ENCODE measurements at places on chromosomes 2 and 18.

GRCh38 chr2:202237787-202238233 is 587 bp downstream of the SUMO1 start:
- peak; percentile 37 for DNase-seq

- DNase-seq = no peak
Measured at GRCh38 chr18:34841891-34842290, 131.8 kb downstream of the DTNA start.

- DNase-seq = peak; percentile 45
Measured at GRCh38 chr2:190088917-190089316, 26.4 kb upstream of the MSTN start.

DNA sequence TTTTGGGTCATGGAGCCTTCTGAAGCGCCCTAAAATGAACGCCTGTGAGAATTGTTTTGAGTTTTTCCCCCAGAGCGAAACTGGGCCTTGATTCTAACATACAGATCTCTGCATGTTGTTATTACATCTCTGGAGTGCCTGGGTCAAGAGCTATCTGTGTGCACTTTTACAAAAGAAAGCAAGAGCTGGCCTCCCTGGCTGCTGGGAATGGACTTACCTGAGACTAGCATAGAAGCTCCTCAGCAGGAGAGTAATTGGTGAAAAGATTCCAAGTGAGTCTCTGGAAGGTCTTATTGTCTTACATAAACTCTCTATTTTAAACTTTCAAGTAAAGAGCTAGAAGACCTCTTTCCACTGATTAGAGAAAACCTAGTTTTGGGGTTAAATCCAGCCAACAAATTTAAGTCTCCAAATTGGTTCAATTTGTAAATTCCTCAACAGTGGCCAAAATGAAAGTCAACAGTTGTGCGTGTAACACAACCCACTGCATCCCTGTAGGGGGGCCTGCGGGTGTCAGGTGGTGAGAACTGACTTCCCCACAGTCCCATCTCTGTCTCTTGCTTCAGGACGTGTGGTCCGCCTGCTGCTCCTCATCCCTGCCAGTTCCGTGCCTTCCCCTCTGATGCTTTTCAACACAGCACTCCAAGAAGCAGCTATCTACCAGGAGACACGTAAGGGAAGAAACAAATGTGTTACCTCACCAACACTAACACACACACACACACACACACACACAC is 206.1 kb downstream of the SH3BP4 start:
- no peak for DNase-seq

DNA sequence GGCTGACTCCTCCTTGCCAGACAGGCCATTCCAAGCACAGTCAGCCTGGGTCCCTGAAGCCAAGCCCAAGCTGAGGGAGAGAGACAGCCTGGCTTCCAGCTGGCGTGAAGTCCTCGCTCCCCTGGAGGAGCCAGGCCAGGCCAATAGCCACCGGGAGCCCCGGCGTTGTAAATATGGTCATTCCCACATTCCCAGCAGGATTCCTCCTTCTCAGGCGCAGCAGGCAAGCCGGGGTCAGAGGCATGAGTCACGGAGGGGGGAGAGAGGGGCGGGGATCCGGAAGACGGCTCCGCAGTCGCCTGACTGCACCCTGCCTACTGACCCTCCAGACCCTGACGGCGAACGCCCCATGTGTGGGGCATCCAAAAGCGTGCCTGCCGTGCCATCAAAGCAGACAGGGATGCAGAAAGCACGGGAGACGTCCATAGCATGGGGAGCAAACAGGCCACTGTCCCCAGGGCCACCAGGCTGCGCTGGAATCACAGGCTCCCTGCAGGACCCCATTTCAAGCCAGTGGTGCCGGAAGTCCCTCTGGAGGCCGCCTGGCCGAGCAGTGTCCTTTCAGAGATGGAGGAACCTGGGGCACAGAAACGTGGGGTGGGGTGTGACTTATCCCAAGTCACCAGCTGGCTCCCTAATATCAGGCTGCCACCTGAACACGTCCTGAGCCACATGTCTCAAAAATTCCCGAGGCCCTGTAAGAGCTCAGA is 48.2 kb downstream of the TWIST2 start:
- peak; percentile 27 for DNase-seq

DNA sequence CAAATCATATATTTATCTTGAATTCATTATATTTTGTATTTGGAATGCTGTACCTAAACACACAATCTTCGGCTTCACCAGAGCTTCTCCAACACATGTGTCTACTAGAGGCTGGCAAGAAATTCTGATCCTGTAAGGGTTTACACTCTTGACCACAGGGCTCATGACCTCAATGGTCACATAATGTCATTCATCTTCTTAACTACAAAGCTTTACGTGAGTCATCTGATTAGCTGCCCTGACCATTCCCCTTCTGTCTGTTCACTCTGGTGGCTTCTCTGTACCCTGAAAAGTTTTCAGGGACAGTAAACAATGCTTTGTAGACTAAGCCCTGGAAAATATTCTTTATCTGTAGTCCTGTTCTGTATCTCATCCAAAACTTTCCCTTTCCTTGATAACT is 423.9 kb downstream of the CMPK2 start:
- no peak for DNase-seq

DNA sequence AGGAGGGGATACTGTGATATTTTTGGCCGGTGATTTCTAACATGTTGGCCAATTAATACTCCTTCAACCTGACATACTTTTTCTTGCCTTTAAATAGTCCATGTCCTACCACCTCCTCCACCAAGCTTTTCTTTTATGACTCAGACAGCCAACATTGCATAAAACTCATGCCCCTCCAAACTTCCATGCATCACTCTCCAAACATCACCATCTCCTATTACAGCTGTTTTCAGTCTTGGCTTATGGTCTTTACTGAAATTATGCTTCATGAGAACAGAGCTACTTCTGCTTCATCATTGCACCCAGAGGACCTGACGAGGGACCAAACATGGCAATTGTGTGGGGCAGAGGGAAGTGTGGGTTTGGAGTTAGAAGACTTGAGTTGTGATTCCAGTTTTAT is 305.4 kb downstream of the LPIN1 start:
- DNase-seq = no peak

DNA sequence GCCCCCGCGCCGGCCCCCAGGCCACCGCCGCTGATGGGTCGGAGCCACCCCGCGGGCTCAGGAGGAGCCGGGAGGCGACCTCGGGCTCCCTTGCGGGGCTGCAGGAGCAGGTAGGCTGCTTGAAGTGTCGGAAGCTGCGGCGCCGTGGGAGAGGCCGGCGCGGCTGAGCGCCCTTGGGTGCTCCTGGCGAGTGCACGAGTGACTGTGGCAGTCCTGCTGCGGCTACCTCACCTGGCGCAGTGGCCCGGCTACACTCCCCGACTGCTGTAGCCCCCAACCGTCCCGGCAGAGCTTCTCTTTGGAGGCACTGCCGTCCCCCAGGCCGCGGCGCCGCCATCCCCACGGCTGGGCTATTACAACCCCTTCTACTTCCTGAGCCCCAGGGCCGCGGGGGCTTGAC is 10.0 kb upstream of the LYPD6 start:
- no peak for DNase-seq

GRCh38 chr18:10089881-10090280 is 176.1 kb downstream of the VAPA start:
- DNase-seq = peak; percentile 98

GRCh38 chr2:28993206-28993960 is 12.3 kb downstream of the TOGARAM2 start:
- peak; percentile 26 for DNase-seq

DNA sequence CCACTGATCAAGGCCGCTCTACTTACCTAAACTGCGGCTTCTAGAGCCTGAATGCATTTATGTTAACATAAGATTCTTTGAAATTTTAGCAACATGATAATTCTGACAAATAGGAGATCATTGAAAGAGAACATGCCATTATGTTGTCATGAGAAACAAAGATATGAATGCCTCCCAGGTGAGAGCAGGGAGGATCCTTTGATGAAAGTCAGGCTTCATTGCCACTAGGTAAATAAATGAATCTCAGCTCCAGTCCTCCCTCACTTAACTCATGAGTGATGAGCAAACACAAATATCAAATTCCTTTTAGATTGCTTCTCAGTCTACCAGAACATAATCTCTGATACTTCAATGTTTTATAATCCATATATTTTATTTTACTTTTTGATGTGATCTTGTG is 463.2 kb upstream of the CDH7 start:
- DNase-seq = peak; percentile 98

DNA sequence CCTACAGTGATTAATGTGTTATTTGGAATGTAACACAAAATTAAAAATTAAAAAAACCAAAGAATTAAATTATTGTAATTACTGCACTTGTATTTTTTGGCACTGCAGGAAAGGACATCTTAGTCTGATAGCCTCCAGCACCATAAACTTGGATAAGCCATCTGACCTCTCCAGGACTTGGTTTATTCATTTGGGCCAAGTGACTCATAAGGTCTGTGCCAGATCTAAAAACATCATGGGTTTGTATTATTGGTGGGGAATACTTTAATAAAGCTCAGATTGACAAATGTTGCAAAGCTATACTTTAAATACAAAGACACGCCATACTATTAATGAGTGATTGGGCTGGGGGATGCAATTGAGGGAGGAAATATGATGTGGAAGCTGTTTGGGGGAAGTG is 225.2 kb downstream of the ZNF521 start:
- no peak for DNase-seq

DNA sequence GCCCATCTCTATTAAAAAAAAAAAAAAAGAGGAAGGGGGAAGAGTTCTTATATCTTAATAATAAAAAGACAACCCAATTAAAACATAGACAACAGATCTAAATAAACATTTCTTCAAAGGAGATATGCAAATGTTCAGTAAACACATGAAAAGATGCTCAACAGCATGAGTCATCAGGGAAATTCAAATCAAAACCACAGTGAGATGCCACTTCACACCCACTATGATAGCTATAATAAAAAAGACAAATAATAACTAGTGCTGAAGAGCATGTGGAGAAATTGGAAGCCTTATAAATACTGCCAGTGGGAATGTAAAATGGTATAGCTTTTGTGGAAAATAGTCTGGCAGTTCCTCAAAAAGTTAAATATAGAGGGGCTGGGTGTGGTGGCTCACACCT is 61.5 kb upstream of the CYP20A1 start:
- DNase-seq = no peak

GRCh38 chr2:190685333-190685732 is 36.5 kb downstream of the NAB1 start:
- no peak for DNase-seq

DNA sequence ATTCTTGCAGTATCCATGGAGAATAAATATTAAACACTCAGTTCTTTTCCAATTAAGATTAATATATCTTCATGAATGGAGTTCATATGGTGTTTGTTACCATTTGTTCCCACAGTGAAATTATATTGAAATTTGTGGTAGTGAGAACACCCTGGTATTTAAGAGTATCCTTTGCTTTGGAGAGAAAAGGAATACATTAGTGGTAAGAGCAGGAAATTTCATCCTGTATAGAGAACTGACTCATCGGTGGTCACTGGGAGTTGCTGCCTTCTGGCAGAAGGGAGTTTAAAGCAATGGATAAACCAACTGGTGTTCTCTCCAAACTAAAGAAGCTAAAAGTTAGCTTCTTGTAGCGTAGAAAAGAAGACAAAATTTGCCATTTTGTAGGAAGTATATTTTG is 107.3 kb downstream of the MYO1B start:
- DNase-seq = no peak

- DNase-seq = no peak
Measured at GRCh38 chr2:203583701-203584100, 48.6 kb upstream of the RAPH1 start.

- DNase-seq = no peak
Measured at GRCh38 chr2:220491670-220492069, 864.2 kb downstream of the SLC4A3 start.

GRCh38 chr2:12855508-12855907 is 138.8 kb downstream of the TRIB2 start:
- DNase-seq = no peak

GRCh38 chr2:178331474-178332432 is 119.2 kb downstream of the PRKRA start:
- peak; percentile 42 for DNase-seq

- no peak for DNase-seq
Measured at GRCh38 chr2:147293991-147294824, 550.6 kb upstream of the ACVR2A start.

DNA sequence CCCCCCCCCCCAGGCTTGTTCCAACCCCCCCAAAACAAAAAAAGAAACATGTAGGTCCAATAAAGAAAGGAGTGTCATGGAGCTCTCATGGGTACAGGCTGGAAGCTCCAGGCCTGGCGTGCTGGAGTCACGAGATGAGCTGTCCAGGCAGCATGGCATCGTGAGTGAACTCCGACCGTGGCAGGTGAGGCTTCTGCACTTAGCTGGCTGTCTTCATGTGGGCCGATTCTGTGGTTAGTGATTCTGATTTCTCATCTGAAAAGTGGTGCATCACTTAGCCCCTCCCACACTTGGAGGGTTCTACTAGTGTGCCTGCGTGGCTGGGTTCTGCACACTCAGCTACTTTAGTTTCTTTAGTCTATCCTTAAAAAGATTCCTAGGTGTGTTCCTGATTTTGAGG is 126.4 kb upstream of the MGAT5 start:
- DNase-seq = no peak

DNA sequence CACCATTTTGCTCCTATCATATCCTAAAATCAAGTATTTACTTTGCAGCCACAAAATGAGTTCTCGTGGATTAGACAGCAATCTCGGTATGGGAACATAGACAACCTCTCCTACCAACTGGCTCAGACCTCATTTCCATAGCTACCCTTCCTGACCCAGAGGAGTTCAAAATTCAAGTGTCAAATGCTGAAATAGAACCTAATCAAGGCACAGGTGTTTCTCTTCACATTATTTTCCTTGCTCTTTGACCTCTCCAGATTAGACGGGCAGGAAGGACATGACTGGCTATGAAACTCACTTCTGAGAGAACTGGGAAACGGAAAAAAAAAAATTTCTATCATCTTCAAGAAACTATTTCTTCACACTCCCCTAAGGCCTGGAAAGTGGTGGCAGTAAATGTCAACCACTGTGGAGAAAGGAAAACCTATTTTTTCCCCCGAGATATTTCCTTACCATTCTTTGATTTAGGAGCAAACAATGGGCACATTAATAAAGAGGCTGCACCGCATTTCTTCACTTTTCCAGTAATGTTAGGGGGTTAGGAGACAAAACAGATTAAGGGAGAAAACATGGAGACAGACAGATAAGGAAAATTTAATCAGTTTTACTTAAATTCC is 63.6 kb upstream of the DTNB start:
- DNase-seq = no peak

DNA sequence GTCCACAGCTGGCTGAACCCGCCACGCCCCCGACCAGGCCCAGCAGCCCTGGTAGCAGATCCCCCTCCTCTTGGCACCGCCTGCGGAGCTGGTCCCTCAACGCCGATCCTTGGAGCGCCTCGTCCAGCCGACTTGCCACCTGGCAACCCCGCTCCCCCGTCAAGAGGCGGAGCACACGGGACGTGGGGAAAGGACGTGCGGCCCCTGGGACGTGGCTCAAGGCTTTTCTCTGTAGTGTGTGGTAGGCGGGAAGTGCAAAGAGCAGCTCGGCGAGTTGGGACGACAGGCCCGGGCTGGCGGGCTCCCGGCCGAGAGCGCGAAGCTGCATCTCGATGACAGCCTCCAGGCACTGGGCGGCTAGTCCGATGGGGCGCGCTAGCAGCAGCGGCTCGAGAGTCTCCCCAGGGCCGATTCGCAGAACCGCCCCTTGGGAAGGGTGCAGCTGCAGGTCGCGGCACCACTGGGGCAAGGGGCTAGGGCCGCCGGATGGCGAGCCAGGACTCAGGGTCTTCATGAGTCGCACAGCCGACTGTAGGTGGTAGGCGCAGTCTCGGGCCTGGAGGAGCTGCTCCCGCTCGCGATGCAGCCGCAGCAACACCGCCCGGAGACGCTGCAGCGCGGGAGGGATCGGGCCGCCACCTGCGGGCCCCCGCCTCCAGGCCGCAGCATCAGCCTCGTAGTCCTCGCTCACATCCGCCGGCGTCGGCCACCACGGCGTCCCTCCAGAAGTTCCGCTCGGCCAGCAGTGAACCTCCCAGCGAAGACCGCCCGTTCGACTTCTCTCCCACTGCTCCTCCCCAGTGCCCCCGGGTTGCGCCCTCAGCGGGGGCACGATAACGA is 617 bp downstream of the CCDC142 start:
- DNase-seq = peak; percentile 79

Measured in NCI-H146 (cell line).